ENCODE measurements at places on chromosomes 6 and 20.
A peak's percentile ranks its signal among the peaks of the same experiment; 100 is the strongest.

- DNase-seq: no peak
Observed at GRCh38 chr20:6086868-6087267, 33.0 kb upstream of the LRRN4 start.

DNA sequence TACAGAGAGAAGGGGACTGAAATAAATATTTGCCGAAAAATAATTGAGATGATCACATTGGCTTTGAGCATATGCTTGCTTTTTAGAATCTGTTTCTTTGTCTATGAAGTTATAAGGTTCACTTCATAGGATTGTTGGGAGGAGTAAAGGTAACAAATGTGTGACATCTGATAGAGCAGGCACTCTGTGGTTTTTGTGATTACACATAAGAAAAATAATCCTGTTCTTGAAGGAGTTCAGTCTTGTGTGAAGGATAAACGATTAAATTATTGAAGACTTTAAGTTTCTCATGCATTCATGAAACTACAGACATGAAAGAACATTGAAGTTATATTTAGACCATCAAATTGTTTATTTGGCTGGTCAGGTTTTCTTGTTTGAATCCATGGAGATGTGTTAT lies 45.0 kb downstream of the QKI start:
- DNase-seq: no peak

GRCh38 chr6:44247338-44248302 lies 719 bp downstream of the HSP90AB1 start:
- peak; percentile 67 for DNase-seq

DNA sequence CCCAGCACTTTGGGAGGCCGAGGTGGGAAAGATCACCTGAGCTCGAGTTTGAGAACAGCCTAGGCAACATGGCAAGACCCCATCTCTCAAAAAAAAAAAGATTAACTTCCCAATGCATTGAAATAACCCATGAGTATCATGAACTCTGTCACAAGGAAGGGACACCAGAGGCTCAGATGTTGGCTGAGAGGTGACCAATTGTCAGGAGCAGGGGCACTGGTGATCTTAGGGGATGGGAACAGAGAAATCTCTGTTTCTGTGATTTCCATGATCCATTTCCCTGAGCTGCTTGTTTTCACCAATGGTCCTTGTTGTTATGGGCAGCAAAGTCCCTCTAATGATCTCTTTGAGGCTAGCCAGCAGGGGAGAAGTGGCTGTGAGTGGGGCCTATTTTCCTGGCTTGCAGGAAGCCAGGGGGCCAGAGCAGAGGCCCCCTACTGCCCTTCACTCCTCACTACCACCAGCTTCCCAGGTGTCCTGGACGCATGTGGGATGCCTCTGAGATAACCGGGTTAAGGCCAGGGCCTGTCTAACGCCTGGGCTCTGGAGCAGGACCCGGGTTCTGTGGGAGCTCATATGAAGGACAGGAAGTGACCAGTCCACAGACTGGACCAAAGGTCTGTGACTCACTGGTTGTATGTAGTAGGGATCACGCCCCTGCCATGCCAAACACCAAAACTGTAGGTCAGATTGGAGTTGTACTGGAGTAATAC lies 54.4 kb downstream of the PCNA start:
- no peak for DNase-seq

- no peak for DNase-seq
Observed at GRCh38 chr6:127124172-127124571, 5.7 kb downstream of the RSPO3 start.

DNA sequence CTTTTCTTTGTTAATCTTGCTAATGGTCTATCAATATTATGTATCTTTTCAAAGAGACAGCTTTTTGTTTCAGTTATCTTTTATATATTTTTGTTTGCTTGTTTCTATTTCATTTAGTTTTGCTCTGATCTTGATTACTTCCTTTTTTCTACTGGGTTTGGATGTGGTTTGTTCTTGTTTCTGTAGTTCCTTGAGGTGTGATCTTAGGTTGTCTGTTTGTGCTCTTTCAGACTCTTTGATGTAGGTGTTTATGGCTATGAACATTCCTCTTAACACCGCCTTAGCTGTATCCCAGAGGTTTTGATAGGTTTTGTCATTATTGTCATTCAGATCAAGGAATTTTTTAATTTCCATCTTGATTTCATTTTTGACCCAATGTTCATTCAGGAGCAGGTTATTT lies 26.8 kb upstream of the TNFAIP3 start:
- no peak for DNase-seq

- no peak for DNase-seq
Observed at GRCh38 chr6:12916006-12916405, 199.4 kb downstream of the PHACTR1 start.

Measured in germinal center (tissue), 1 donor.